Breast epithelium (tissue), 4 donors: ENCODE measurements at places on chromosomes 4 and X.

- no peak for DNase-seq
These were observed 37.0 kb downstream of the HPGDS start for GRCh38 chr4:94305466-94306225.

- DNase-seq = no peak
These were observed 71.7 kb downstream of the CFAP299 start for GRCh38 chr4:80407246-80407645.

GRCh38 chr4:98617358-98618047 is 40.9 kb downstream of the TSPAN5 start:
- DNase-seq = no peak

- no peak for DNase-seq
These were observed 6.2 kb downstream of the IL21 start for GRCh38 chr4:122614621-122615020.

DNA sequence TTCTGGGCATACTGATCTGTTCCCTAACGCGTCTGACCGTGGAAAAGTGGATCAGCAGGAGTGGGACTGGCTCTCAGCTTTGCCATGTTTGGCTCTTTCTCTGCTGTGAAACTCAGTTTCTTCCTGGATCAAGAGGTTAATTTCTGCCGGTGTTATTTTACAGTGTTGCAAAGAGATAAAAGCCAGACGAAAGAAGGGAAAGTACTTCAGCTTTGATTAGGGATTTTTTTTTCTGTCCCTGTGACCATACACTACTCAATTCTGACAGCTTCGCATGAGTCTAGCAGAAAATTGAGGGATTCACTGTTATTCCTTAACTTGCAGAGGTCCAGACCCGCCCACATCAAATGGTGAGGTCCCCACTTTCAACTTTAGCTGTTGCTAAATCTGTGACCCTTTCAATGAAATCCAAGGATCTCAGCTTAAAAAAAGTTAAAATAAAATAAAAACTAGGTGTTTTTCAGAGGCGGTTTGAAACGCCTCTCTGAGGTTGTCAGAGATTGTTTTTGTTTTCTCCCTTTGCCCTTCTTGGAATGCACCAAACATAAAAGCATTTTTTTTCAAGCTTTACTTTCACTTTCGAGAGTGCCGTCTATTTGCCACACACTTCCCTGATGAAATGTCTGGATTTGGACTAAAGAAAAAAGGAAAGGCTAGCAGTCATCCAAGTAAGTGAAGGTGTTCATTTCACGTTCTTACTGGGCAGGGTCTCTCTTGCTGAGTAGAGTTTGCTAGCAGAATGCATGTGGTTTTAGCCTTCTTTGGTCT is at the start of gene TLR3:
TSS of gene TLR3 (plus strand) at position 576 of the 768 bp plus-strand sequence. CDS start 7,464 bp downstream, outside the sequence.
- DNase-seq = no peak

DNA sequence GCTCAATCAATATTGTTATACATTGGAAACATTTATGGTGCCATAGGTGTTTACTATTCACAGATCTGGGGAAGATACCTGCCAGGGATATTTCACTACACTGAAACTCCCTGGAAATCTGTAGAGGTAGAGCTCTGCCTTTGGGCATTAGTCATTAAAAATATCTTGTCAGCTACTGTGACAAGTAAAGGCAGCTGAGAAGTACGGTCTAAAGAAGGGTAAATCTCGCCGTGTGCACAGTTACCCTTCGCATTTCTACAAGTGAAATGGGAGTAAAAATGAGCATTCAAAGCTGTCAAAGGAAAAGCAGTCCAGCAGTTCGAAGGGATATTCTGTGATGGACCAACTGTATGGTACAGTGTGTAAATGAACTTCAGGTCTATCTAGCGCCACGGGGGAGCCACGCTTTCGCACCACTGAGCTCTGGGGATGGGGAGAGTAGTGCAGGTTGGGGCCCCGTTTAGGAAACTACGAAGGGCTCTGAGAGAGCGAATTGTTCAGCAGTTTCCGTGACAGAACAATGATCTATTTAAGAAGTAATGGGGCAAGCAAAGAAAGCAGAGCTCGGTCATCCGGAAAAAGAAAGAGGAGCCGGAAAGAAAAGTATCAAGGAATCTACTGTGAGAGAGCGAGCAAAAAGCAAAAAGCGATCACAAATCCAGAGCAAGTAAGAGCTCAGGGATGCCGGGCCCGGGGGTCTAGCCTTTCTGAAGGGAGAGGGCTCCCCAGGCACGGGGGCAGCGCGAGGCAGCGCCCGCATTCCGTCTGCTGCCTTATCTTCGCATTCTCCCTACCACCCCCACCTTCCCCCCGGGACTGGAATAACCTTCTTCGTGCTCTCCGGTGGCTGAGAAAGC is 646 bp downstream of the TIGD4 start:
- DNase-seq = peak; percentile 49

- DNase-seq = no peak
These were observed 277.4 kb upstream of the GATB start for GRCh38 chr4:152038238-152038637.

GRCh38 chr4:182843808-182844325 is 73.3 kb downstream of the DCTD start:
- DNase-seq = no peak

DNA sequence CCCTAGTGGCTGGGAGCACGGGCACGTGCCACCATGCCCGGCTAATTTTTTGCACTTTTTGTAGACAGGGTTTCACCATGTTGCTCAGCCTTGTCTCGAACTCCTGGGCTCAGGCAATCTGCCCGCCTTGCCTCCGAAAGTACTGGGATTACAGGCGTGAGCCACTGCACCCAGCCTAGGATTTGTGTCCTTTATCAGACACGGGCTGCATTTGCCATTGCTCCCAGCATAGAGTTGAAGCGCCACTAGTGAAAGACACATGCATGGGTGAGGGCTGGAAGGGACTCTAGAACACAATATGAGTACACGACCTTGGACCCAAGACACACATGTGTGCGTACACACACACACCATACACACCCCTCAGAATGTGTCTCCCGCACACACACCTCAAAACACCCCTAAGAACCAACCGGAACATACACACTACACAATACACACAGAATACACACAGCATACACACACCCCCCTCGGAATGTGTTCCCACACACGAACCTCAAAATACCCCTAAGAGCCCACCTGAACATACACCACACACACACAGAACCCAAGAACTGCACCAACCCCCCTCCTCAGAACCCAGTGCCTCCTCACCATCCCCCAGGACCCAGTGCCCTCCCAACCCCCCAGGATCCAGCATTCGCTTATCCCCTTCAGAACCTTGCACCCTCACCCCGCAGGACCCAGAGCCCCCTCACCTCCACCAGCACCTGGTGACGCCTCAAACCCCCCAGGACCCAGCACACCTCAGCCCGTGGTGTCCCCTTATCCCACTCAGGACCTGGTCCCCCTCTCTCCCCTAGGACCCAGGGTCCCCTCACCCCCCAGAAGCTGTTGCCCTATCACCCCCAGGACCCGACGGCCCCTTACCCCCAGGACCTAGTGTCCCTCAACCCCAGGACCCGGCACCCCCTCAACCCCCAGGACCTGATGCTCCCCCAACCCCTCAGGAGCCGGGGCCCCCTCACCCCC is 1.0 kb downstream of the TNIP2 start:
- DNase-seq = no peak

DNA sequence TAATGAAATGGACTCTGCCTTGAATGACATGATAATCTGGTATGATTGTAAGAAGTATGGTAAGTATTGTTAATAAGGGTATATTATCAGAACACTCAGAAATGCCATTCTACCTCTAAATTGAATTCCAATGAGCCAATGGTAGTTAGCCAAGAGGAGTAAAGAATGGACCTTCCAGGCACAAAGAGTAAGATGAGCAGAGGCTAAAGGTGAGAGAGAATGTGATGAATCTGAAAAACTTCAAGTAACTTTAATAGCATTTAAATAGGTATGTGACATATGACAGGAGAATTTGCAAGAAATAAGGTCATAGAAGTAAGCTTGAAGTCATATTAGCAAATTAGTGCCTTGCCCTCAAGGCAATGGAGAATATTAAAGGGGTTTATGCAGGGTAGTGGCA is 152.4 kb downstream of the BANK1 start:
- DNase-seq = no peak

DNA sequence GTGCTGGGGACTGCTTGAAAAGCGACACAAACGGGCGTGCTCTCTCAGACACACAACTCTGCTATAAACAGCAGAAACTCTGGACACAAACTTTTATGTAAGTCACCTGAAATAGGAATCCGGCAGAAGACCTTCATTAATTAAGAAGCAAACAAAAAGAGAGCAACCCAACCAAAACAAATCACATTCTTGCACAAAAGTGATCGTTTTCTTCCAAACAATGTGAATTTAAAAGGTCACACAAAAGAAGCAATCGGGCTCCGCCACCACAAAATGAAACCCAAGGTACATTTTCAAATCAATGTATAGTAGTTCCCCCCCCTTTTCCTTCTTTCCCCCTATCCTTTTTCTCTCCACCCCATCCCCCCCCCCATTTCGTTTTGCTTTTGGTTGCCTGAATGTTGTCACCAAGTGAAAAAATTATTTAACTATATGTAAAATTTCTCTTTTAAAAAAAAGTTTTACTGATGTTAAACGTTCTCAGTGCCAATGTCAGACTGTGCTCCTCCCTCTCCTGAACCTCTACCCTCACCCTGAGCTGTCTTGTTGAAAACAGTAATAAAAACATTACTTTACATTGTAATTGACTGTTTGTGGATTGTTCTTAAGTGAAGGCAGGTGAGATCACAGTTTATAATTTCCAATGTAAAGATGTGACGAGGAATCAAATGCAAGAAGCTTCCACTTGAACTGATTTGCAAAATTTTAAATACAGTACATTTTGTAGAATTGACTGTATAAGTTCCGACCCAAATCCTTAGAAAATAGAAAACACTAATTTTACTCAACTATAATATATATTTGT is 2.4 kb downstream of the MAB21L2 start:
- DNase-seq = no peak

GRCh38 chrX:49192722-49193328 is 6.7 kb upstream of the PRICKLE3 start:
- DNase-seq = no peak

- DNase-seq = no peak
These were observed 34.3 kb downstream of the GPC4 start for GRCh38 chrX:133380711-133381619.

DNA sequence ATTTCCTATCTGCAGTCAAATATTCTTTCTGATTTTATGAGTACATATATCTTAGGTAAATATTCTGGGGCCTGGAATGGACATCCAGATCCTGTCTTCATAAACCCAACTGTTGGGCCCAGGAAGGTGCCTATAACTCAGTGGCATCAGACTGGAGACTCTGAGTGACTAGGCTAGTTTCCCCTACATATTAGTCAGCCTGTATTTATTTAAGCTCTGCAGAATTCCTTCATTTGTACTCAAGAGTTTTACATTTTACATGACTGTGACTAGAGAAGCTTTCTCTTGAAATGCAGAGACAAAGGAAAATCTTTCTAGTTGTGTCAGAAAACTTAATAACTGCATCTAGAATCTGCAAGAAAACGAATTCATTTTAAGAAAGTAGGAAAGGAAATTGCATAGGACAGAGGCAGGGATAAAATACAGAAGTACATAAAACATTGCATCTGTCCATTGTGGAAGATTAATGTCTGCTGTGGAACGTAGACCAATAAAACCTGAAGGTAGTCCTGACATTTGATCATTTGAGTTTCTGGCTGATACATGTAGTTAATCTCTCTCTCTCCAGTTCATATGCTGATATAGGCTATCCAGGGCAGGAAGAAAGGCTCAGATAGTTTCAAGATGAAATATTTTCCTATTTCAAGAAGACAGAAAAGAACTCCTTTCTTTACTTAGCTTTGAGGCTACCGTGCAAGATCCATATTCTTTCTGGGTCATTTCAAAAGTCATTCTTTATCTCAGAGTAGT is 78.2 kb downstream of the OPHN1 start:
- DNase-seq = no peak

DNA sequence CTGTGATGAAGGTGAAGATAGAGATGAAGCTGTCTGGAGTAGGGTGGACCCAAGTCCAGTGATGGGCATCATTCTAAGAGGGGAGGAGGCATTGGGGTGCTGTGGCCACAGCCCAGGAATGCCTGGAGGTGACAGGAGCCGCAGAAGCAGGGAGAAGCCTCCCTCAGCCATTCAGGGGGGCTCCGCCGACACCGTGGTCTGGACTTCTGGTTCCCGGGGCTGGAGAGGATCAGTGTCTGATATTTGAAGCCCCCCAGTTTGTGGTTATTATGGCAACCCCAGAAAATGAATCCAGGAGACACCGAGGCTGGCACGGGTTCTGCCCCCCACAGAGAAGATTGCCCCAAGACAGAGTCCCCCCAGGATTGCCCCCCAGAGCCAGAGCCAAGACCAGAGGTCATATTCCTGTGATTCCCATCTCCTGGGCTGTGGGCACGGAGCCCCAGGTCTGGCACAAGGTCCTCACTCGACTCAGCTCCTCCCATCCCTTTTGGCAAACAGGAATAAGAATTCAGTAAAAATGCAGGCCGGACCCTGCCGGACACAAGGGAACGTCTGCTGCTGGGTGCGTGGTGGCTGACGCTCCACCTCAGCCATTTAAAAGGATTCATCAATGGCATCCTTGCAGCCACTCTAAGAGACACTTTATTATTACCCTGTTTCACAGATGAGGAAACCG is 116.6 kb downstream of the CPZ start:
- DNase-seq = peak; percentile 37

DNA sequence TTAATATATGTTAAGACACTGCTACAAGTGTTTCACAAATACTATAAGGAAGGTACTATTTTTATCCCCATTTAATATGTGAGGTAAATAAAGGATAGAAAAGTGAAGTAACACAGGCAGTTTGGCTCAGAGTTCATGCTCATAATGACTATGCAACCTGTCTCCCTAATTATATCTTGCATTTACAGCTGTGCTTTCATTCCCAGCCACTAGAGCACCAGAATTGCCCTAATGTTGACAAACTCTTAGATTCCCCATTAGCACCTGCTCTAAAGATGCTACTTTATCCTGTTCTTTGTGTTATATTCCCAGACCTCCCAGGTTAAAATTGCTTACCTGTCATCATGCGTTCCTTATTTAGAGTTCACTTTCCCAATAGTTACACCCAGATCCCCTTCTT is 833.6 kb downstream of the CCSER1 start:
- DNase-seq = no peak

- no peak for DNase-seq
These were observed 116.0 kb downstream of the PACRGL start for GRCh38 chr4:20816287-20816686.

DNA sequence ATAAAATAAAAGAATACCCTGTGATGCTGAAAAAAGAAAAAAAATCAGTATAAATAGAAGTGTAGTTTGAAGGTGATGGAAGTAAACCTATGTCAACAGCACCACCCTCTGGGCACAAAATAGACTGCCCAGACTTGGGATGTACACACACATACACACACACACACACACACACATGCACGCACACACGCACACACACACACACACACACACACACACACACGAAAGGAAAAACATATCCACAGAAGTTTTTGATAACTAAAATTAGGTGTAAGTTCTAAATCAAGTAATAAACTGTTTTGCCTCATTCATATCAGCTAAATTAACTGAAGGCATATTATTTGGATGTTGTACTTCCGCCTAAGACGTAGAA is 40.5 kb downstream of the ANXA5 start:
- DNase-seq = peak; percentile 20

GRCh38 chrX:108438110-108438623 is at the start of gene COL4A6:
Gene COL4A6, minus strand, starts transcription at chrX:108438422. Its CDS starts 226 bp downstream, at chrX:108438196.
- DNase-seq = no peak

GRCh38 chr4:105619188-105619931 is 66.9 kb downstream of the ARHGEF38 start:
- peak; percentile 83 for DNase-seq
